Right kidney (tissue), 9 donors: ENCODE measurements at places on chromosomes 11 and 22.

- DNase-seq: no peak
Measured at GRCh38 chr11:96741068-96741467, 351.3 kb downstream of the JRKL start.

GRCh38 chr11:1087961-1088926 is 13.6 kb downstream of the MUC2 start:
- DNase-seq: no peak

DNA sequence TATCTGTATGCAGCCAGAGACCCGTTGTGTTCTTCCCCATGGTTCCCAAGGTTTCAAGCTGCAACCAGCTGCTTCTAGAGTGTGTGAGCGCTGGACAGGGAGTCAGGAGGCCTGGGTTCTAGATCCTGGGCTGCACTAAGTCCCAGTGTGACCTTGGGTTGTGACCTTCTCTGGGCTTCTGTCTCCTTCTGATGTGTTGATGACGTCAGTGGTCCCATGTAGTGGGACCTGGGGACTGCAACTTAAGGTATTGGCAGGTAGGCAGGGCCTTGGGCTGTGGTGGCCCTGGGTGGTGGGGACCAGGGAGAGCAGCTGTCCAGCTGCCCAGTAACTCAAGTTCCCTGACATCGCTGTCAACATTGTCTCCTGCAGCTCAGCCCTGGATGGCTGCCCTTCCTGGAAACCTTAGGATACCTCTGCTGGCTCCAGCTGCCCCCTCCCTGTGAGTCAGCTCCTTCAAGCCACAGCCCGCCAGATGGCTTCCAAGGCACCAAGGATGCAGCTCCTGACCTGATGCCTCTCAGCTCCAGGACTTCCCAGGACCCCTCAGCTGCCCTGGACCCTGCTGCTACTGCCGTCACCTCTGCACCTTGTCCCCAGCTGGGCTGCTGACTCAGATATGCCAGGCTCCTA is 1.3 kb upstream of the PVALB start:
- no peak for DNase-seq

DNA sequence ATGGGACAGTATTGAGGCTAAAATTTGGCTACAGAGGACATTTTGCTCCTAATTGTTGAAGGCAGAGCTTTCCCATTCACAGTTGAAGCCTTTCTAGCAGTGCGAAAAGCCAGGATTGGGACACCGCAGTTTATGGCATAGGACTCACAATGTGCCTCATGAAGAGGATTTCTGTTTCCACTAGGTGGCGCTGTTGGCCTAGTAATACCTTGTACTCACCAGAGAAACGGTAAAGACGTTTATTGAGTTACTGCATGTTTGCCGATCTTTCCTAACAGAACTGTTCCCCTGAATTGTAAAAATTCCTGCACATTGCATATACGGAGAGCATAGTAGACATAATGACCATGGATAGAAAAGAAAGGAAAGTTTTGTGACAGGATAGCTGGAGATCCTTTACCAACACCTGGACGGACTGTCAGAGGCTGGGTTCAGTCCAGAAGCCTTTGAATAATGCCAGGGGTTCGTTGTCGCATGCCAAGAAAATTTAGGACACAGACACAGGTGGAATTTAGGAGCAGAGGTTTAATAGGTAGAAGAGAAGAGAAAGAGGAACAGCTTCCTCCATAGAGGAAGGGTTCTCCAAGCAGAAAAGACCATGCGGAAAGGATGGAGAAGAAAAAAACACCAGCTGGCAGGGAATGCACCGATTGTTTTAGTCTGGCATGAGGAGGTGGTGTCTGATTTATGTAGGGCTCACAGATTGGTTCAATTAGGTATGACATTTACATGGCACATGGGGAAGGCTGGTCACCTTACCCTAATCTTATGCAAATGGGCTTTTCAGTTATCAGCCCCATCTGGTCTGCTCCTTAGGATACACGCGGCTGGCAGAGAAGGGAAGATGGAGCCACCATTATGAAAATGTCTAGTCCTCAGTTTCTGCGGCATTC is 10.8 kb upstream of the OR51D1 start:
- DNase-seq: no peak
